Activated CD8-positive, alpha-beta memory T cell treated with anti-CD3 and anti-CD28 coated beads for 48 hours (primary cell): ENCODE measurements at places on chromosomes 12 and 14.

DNA sequence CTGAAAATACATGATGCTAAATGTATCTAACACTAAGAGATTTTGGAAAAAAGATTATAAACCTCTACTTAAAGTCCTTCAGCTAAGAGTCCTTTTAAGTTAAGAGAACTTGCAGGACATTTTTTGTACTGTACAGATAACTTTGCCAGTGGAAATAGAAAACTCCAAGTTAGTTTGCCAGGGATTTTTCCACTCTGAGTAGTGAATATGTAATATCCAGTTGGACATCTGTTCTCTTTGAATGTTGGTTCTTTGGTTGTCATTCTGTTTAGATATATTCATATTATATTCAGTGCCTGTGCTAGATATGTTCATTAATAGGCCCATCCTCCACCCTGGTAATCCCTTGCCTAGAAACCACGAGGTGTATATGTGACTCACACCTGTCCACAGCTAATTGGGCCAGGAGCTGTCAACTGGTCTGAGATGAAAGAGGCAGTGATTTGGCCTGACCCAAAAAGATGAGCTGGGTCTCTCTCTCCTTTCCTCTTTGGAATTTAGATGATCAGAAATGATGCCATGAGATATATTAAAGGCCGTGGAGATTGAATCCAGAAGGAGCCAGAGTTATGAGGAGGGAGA is 261.0 kb upstream of the LRIG3 start:
- DNase-seq = no peak

GRCh38 chr14:52852810-52853521 is 61.6 kb upstream of the GNPNAT1 start:
- DNase-seq = no peak

GRCh38 chr12:78865516-78865915 is 942 bp downstream of the SYT1 start:
- DNase-seq = no peak

- DNase-seq = no peak
These were observed 152.7 kb downstream of the DPF3 start for GRCh38 chr14:72740966-72741825.

- no peak for DNase-seq
These were observed 35.0 kb downstream of the GIT2 start for GRCh38 chr12:109961201-109961600.

DNA sequence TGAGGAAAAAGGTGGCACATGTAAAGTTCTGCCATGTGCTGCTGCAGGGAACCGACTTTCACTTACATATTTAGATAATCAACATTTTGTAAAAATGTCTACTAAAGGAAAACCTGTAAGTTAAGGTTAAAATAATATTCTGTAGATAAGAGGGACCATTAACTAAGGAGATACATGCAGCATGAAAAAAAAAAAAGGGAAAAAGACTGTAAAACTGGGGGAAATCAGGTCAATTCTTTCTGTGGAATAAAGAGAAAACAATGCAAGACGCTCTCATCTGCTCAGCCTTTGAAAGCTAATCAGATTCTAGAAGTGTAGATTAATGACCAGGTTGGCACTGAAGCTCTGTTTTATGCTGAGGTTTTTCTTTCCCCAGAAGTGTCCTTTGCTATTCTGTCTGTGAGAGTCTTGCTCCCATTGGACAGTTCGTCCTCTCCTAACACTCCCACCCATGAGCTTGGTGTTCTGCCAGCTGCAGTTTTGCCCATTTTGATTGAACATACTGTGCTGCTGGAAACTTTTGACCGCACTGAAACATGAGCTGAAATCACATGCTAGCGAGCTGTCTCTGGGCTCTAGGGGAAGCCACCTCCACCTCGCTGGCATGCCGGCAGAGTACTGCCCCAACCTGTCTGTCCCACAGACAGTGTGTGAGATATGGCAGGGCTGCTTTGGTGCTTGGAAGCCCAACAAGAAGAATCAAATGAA is 39.7 kb downstream of the PPTC7 start:
- no peak for DNase-seq

DNA sequence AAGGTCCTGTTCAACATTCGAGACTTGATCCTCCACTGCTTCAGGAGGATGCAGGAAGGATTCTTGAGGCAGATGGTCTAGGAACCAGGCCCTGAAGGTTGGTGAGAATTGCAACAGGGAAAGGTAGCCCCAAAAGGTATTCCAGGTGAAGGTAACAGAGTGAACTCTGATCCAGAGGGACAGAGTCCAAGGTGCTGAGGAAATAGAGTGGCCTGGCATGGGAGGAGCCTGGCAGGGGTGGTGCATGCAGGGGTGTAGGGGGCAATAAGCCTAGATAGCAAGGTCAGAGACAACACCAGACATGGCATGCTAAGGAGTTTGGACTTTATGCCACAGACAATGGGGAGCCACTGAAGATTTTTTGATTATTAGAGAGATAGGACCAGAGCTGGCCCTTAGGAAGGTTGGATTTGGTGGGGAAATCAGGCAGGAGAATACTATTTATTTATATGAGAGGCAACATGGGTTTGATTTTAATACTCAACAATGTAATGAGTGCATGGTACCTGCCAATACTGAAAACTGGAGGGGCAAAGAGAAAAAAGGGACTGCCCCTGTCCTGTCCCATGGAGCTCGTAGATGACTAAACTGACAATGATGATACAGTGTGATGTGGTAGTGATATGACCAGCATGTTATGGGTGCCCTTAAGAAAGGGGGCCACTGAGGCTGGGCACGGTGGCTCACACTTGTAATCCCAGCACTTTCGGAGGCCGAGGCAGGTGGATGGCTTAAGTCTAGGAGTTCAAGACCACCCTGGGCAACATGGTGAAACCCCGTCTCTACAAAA is 50.5 kb upstream of the TMED10 start:
- DNase-seq = no peak

DNA sequence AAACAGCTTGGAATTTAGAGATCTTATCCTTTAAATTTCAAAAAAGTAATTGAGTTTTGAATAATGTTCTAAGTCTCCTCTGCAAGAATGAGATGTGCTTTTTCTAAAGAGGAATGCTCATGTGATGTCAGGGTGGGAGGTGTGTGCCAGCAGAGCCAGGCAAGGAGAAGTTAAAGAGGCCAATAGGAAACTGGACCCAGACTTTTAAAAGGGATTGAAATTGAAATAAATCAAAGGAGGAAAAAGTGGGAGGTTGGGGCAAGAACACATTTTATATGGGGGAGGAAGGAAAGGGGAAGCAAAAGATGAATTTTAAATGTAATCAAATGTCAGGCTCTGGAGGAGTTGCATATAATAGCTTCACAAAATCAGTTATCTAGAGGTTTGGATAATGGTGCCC is 126.1 kb downstream of the FIGNL2 start:
- DNase-seq = no peak

DNA sequence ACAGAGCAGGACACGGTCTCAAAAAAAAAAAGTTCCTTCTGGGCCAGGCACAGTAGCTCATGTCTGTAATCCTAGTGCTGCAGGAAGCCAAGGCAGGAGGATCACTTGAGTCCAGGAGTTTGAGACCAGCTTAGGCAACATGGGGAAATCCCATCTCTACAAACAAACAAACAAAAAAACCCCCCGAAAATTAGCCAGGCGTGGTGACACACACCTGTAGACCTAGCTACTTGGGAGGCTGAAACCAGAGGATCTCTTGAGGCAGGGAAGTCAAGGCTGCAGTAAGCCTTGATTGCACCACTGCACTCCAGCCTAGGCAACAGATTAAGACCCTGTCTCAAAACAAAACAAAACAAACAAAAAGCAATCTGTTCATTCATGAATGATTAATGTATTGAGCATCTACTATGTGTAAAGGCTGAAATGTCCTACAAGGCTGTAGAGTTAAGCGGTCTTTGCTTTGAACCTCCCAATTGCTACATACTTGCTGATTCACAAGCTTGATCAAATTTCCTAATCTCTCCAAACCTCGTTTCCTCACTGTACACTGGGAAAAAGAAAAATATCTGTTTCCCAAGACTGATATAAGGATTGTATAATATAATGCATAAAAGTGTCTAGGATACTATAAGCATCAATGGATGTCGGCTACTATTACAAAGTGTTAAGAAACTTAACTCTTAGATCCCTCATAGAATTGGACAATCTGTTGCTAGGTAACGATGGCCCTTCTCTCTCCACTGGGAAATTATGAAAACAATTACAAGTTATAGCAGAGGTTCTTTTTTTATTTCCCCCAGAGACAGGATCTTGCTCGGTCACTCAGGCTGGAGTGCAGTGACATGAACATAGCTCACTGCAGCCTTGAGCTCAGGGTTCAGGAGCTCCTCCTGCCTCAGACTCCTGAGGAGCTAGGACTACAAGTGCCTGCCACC is 7.9 kb upstream of the RILPL2 start:
- no peak for DNase-seq

DNA sequence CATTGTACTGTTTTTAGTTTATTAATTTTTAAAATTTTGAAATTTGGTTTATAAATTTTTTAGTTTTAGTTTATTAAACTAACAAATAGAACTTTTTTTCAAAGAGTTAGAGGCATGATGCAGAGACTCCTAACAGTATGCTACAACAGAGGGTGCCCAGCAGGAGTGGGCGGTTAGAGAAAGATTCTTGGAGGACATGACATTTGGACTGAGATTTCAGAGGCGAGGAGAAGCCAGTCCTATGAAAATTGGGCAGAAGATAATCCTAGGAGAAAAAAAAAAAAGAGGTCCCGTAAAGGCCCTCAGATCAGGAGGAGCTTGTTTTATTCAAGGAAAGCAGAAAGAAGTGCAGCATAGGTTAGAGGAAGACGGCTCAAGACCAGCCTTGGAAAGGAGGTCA is 21.7 kb downstream of the KCNK10 start:
- DNase-seq = no peak

DNA sequence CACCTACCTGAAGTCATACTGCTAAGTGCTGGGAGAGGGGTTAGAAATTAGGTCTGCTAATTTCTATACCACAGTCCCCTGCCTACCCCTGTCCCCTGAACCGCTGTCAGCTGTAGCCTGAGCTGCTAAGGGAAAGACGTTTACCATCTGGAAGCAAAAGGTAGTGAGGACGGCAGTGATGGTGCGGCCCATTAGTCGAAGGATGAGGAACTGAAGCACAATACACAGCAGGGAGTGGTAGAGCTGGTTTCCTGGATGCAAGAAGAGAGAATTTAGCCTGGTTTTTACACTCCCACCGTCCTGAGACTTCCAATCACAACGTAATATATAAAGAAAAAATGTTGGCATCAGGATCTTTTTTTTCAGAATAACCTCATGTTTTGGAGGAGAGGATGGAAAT is 11.8 kb downstream of the EMG1 start:
- no peak for DNase-seq

- no peak for DNase-seq
These were observed 43.8 kb downstream of the RIMBP2 start for GRCh38 chr12:130672089-130672820.

DNA sequence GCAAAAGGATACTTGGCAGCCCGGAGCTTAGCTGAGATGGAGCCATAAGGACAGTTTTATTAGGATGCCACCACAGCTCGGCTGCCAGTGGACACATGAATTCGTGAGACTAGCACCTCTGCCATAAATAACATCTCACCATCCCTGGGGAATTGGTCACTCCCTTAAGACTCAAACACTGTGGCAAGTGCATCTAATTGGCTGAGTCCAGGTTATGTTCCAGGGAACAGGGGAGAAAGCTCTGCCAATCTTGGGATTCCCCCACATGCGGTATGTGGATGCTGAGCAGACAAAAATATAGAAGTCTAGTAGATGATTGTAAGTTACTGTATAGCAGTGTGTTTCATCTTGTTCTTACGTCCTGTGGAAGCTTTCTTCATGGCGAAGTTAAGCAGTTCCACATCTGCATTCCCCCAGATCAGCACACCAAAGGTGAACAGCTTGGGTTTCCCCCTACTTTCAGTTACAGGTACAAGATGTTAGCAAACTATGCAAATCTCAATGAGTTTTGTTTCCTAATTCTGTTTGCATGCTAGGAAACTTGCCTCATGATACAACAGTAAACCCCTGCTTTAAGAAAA is 131.1 kb downstream of the ETV6 start:
- no peak for DNase-seq

GRCh38 chr14:94028450-94028826 is 2.3 kb downstream of the OTUB2 start:
- DNase-seq = no peak

DNA sequence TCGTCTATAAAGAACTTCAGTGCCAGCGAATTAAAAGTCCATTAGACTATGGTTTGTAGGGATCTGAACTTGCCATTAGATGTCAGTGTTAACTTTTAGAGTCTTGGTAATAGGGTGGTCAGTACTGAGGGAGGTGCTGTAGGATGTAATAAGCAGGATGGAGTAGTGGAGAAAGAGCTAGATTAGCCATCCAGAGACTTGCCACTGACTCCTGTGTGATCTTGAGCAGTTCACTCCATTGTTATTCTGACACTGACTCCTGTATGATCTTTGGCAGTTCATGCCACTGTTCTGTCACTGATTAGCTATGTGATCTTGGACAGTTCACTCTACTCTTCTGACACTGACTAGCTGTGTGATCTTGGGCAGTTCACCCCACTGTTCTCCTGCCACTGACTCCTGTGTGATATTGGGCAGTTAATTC is 133.6 kb downstream of the TTLL5 start:
- no peak for DNase-seq

GRCh38 chr12:71162832-71163763 is 5.3 kb upstream of the TSPAN8 start:
- no peak for DNase-seq

DNA sequence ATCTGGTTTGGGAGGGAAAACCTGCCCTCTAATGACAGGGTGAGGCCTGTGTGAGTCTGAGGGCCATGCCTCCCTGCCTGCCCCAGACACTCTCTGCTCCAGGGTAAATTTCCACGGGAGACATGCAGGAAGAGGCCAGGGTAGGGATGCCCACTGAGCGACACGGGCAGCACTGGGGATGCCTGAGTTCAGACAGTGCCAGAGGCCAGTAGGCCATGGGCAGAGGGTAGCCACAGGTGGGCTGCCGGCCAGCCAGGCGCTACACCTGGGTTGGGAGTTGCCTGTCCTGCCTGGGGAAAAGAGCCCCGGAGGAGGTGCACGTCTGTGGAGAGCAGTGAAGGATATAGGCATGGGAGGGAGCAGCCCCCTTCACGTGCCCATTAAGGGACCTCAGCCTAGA is 3.6 kb downstream of the SERPINA12 start:
- DNase-seq = no peak

DNA sequence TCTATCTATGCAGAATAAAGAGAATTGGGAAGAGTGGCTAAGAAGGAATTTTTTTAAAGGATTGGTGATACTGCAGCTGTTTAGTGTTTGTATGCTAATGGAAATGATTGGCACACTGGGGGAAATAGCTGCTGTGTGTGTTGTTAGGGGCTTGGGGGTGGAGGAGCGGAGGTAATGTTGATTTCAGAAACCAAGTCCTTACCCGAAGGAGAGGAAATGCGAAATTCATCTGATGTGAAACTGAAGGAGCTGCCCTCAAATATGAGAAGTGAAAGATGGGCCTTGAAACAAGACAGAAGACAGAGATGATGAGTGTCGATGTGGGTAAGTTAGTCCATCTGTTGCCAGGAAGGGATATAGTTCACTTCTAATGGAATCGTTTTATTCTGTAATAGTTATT is 21.2 kb upstream of the RNASE12 start:
- no peak for DNase-seq

GRCh38 chr12:83931451-83931850 is 981.1 kb downstream of the SLC6A15 start:
- DNase-seq = no peak

GRCh38 chr12:55732288-55732687 is 3.5 kb upstream of the CD63 start:
- DNase-seq = no peak

GRCh38 chr12:65935906-65936901 is 111.9 kb downstream of the HMGA2 start:
- no peak for DNase-seq

- no peak for DNase-seq
These were observed 40.3 kb upstream of the NTF3 start for GRCh38 chr12:5391653-5392052.
